CD4-positive, alpha-beta T cell treated with Interleukin-6 at 100 ng/mL for 8 hours (primary cell): ENCODE measurements at places on chromosomes 16 and 17.

- no peak for DNase-seq
Observed at GRCh38 chr16:64217789-64218535, 903.9 kb downstream of the CDH11 start.

DNA sequence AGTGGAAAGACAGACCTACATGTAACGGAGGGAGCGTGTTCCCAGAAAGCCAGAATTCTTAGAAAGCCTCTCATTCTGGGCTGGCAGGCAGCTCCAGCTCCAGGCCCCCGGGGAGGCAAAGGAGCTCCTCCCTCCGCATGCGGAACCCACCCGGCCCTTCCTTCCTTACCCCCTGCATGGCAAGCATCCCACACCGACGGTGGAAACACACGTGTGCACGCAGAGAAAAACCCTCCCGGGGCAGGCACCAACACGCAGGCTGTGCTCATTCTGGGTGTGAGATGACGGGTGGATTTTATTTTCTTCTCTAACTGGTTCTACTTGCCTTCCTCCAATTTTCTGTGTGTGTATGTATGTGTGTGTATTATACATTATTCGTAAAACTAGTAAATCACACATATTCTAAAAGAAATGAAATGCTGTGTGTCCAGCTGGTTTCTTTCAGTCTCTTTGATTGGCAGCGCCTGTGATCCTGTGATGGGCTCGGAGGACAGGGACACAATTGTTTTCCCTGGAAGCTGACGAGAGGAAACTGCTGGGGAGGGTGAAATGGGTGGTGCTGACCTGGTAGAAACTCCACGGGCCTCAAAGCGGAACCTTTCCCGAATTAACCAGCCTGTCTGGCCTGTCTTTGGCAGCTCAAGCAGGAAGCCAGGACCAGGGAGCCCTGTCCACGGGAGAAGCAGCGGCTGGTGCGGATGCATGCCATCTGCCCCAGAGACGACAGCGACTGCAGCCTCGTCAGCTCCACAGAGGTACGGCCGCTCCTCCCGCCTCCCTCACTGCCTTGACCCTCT lies 22.2 kb downstream of the CARD14 start:
- no peak for DNase-seq

DNA sequence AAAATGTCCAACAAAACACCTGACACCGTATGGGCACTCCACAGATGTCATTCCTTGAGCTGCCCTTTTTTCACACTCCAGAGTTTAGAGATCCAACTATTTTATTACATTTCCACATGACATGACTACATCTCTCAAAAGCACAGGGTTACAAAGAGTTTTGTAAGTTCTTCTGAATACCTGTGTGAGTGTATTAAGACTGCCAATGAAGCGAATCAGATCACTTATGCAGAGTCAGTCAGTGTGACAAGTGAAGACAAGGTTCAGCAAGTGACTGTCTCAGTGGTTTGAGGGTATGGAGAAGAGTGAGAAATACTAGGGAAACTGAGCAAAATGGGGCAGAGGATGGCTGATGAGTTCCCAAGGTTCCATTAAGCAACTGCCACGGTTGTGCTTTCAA lies 8.4 kb downstream of the SDR42E1 start:
- no peak for DNase-seq

DNA sequence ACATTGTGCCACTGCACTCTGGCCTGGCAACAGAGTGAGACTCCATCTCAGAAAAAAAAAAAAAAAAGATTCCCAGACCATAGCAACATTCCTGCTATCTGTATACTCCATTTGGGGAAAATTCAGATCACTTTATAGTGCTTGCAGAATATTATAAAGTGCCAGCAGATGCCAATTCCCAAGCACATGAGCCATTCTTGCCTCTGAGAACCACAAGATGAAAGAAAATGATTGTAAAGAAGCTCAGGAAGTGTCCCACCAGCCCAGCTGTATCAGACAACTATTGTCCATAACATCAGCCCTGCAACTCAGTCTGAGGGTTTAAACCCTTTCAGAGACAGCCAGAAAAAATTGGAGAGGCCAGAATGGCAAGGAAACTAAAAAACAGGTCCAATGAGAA lies 69.0 kb downstream of the HS3ST2 start:
- DNase-seq = no peak

- no peak for DNase-seq
Observed at GRCh38 chr16:15803618-15804017, 53.2 kb downstream of the MYH11 start.

- DNase-seq = no peak
Observed at GRCh38 chr16:89090182-89090630, 3.4 kb upstream of the ACSF3 start.

GRCh38 chr17:40307001-40307730 lies 1.8 kb upstream of the RARA start:
- no peak for DNase-seq

GRCh38 chr17:50240851-50241250 lies 33.4 kb upstream of the TMEM92 start:
- no peak for DNase-seq

DNA sequence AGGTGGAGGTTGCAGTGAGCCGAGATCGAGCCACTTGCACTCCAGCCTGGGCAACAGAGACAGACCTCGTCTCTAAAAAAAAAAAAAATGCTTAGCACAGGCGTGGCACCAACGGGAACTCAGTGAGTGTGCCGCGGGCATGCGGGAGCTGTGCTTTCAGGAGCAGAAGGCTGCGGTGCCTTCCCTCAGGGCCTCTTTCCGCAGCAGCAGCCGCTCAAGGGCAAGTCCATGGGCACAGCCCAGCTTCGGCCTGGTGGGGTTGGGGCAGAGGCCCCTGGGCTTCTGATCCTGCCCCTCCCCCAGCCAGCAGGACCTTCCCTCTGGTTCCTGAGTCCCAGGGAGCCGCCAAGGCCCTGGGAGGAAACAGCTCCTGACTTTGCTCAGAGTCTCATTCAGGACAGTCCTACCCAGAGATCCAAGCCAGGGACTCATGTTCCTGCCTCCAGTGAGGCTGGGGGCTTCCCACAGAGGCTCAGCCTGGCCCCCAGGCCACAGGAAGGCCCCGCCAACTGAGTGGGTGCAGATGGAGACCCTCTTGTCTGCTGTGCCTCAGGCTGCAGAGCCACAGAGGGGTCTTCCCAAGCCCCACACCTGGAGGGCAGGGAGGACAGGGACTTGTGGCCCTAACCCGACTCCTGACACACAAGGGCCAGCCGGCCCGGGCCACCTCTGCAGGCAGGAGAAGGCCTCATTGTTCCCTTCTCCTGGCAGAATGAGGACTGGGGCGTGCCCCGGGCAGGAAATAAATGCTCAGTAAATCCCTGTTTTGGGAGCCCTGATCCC lies 3.3 kb upstream of the ZG16B start:
- no peak for DNase-seq

- no peak for DNase-seq
Observed at GRCh38 chr16:31451681-31452351, 7.5 kb upstream of the ARMC5 start.

DNA sequence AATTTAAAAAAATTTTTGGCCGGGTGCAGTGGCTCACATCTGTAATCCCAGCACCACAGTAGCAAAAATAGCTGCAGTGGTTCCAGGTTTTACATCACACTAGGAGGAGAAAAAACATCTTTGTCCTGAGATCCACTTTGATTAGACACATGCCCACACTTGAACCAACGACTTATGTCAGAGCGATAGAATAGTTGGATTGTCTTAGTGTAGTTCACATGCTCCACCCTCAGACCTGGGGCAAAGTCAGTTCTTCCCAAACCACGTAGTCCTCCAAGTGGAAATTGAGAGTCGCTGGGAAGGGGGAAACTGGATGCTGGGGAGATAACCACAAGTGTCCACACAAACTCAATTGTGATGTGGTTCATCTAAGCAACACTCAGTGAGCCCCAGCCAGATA lies 11.4 kb upstream of the ITGAM start:
- DNase-seq = no peak

DNA sequence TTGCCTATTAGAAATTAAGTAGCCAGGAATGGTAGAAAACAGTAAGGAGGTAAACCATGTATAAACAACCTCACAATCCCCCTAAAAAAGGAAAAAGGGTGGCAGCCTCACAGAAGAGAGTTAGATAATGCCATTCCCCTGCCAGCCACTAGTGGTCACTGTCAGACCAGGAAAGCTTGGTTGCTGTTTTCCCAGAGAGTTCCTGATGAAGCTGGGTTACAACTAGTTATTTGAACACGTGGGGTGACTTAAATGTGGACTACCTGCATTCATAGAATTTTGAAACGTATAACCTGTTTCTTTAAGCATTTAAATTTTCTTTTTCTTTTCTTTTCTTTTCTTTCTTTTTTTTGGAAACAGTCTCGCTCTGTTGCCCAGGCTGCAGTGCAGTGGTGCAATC lies 5.8 kb downstream of the GPRC5C start:
- DNase-seq = no peak
